Prostate gland (tissue), 2 donors: ENCODE measurements at places on chromosomes 4 and X. TPM values are rescaled to one million over a fixed set of nuclear protein-coding genes. Genes with fewer than 3 reads are reported as not detected.

BCOR gene
- total RNA-seq, result 56.2 TPM

TRIM75 gene
- 0.40 TPM for total RNA-seq

RRAGB gene
- total RNA-seq, result 24.0 TPM

MORF4L2 gene
- total RNA-seq, result 313 TPM

CT45A1 gene
- not detected for total RNA-seq

PLXNB3 gene
- total RNA-seq, result 52.7 TPM

GRCh38 chr4:33658971-33659370, 2585.3 kb downstream of the ARAP2 start:
- no peak for DNase-seq

- no peak for DNase-seq
These were observed 111.4 kb downstream of the NYX start for GRCh38 chrX:41558531-41558930.

GRCh38 chrX:143165778-143166177, 140.1 kb downstream of the SPANXN4 start:
- DNase-seq, result no peak

GRCh38 chrX:111609206-111609605, 71.8 kb upstream of the ALG13 start:
- no peak for DNase-seq

DNA sequence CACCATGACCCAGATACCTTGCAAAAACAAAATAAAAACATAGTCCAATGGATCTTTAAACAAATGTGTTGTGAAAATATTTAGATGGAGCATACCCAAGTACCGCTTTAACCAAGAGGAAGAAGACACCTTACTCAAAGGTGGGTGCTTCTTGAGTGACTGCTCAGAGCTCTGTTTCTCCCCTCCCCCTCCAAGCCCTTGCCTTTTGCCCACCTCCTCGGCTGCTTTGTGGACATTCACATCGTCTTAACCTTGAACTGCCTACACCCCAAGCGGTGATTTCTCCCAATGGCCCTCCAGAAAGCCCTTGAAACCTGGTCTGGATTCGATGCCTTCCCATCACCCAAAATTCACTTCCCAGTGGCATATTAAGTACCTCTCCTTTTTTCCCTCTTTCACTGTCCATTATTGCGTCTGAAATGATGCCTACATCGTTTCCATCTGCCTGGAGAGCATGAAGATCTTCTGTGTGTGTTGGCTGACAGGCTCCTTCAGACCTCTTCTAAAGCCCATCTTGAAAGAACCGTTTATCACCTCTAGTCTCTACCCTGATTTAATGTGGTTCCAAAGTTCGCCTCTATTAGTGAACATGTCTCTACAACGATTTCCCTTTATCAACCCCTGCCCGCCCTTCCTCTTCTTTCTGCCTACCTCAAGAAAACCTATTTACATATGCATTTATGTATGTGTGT, 968 bp downstream of the GPRIN3 start:
- no peak for DNase-seq

GRCh38 chr4:128917781-128918180, 108.3 kb downstream of the JADE1 start:
- DNase-seq, result no peak

DNA sequence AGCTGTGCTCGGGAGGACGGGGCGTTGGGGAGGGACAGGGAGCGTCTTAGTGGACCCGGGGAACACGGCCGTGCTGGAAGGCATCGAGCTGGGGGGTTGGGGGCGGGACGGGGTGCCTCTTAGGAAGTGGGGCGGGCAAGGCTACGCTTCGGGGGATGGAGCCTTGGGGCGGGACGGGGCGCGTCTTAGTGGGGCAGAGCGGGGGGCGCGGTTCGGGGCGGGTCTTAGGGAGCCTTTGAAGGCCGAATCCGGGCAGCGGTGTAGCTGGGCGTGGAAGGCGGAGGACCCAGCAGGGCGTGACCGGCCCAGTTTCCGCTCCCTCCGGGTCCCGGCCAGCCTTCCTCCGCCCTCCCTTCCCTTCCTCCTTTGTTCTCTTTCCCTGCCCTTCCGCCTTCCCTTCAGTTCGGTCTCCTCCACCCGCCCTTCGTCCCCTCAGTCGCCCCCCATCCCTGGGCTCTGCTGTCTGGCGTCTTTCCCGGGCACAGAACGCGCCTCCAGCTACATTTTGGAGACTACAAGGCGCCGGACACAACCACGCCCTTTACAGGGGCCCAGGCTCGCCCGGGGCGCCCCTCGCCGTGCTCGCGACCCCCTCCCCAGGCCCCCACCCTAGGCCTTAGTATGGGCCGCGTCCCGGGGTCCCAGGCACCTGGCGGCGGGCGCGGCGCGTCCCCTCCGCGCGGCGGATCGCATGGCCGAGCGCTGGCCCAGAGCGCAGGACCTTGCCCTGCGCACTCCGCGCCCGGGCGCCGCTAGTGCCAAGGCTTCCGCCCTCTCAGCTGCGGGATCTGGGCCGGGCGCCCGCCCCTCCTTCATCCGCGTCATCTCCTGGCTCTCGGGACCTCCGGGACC, at the start of gene ARSD:
Gene ARSD, minus strand, starts transcription at position 757 of the 852 bp plus-strand sequence. Its CDS starts 64 bp downstream, at position 693.
- DNase-seq, result peak; percentile 78

DNA sequence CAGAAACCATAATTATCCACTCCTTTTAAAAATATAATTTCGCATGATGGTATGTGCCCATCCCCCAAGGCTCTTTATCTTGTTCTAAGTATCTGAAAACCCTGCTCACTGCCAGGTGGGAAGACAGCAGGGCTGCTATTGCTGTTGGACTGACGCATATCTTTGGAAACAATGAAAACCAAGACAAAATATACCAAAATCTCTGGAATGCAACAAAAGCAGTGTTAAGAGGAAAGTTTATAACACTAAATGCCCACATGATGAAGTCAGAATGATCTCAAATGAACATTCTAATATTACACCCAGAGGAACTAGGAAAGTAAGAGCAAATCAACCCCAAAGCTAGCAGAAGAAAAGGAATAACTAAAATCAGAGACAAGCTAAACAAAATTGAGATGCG, 162.0 kb downstream of the FAM47B start:
- DNase-seq, result no peak

- DNase-seq, result no peak
These were observed 33.2 kb downstream of the CEP44 start for GRCh38 chr4:174316954-174317353.

GRCh38 chr4:83382850-83383249, 48.2 kb upstream of the HPSE start:
- DNase-seq, result no peak

- no peak for DNase-seq
These were observed 66.1 kb downstream of the BMP3 start for GRCh38 chr4:81096566-81096965.

DNA sequence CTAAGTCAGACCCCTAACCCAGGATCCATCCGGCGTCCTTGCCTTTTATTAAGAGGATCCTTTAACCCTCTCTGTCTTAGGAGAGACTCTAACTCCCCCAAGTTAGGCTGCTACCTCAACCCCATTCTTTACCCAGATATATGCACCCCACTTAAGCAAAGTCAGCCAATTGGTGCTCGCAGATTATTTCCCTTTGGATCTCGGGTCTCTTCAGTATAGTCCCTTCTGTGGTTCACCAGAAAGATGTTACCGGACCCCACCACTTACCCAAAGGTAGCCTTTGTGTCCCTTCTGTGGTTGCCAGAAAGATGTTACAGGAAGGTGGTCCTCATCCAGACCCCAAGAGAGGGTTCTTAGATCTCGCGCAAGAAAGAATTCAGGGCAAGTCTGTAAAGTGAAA, 212.9 kb upstream of the GRID2 start:
- no peak for DNase-seq

DNA sequence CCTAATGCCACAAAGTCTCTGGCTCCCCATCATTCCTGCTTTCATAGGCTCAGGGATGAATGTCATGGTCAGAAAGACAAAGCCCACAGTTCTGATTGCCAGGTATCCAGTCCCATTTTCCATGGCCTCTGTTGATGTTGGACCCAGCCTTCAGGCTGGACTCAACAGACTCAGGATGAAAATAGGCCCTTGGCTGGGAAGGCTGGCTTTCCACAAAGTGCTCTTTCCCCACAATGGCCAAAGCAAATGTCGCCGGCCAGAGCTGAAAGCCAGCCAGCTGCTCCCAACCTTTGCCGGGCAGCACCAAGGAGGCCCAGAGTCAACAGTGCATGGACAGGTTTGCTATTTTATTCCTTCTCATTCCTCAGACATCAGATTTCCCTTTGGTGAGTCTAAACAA, 430.1 kb upstream of the FGF16 start:
- DNase-seq, result no peak

GRCh38 chrX:63961964-63962363, 176.9 kb upstream of the ARHGEF9 start:
- DNase-seq, result no peak

DNA sequence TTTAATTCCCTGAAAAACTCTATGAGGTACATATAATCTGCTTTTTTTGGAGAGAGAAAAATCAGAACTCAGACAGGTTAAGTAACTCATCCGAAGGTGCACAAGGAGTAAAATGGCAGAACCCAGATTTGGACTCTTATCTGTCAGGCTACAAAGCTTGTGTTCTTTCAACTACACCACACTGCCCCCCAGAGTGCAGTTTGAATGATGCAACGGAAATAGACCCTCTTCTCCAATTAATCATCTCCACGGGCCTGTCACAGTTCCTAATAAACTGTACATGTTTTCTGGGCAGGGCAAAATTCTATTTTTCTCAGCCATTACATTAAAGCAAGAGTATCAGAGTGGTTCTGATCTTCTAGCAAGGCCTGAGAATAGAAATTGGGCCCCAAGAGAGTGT, 35.3 kb upstream of the DCX start:
- no peak for DNase-seq

GRCh38 chr4:69800599-69800998, 40.2 kb upstream of the SULT1B1 start:
- no peak for DNase-seq

DNA sequence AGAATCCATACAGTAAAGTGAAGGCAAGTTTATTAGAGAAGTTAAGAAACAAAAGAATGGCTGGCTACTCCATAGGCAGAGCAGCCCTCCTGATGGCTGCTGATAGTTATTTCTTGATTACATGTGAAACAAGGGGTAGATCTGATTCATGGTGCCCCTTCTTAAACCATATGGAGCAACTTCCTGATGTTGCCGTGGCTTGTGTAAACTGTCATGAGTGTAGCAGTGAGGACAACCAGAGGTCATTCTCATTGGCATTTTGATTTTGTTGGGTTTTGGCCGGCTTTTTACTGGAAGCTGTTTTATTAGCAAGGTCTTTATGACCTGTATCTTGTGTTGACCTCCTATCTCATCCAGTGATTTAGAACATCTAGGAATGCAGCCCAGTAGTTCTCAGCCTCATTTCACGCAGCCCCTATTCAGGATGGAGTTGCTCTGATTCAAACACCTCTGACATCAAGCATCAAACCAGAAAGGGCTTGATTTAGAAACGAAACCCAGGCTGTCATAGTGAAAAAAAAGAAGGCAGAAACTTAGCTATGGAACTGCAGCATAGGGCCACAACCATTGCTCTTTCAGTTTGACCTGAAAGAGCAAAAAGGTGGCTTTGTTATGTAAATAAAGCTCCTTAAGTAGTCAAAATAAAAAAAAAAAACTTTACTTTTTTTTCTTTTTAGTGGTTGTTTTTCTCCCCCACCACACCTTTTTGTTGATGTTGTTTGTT, 37.8 kb downstream of the SPCS3 start:
- no peak for DNase-seq
